ENCODE measurements at places on chromosomes 5 and 9. TPM values are rescaled to one million over a fixed set of nuclear protein-coding genes. Genes with fewer than 3 reads are reported as not detected.

DNA sequence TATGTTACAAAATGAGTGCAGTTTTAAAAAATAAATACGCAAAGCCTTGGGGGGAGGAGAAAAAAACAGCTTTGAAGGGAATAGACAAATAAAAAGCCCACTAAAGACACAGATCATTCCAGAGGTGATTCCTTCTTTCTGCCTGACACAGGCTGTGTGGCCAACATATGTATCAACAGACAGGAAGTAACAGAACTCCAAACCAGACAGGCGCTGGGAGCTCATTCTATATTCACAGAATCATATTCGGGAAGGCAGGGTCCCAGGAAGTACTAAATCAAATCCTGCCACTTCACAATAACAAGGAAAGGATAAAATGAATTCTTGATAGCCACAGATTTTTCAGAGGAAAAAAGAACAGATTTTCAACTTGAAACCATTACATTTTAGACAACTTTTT, 62.1 kb downstream of the SEMA5A start:
- no peaks in the 10 kb centered on the region for H3K36me3 ChIP-seq
- H3K4me3 ChIP-seq, result no peak overlapping the region
- H3K27ac ChIP-seq, result no peak overlapping the region
- no peak for DNase-seq

- H3K4me3 ChIP-seq, result no peak overlapping the region
- no peaks in the 10 kb centered on the region for H3K36me3 ChIP-seq
- no peak overlapping the region for H3K27ac ChIP-seq
- no peaks in the 10 kb centered on the region for H3K27me3 ChIP-seq
- no peaks in the 10 kb centered on the region for H3K4me1 ChIP-seq
Measured at GRCh38 chr9:69013382-69013727, 558 bp downstream of the PRKACG start.

DNA sequence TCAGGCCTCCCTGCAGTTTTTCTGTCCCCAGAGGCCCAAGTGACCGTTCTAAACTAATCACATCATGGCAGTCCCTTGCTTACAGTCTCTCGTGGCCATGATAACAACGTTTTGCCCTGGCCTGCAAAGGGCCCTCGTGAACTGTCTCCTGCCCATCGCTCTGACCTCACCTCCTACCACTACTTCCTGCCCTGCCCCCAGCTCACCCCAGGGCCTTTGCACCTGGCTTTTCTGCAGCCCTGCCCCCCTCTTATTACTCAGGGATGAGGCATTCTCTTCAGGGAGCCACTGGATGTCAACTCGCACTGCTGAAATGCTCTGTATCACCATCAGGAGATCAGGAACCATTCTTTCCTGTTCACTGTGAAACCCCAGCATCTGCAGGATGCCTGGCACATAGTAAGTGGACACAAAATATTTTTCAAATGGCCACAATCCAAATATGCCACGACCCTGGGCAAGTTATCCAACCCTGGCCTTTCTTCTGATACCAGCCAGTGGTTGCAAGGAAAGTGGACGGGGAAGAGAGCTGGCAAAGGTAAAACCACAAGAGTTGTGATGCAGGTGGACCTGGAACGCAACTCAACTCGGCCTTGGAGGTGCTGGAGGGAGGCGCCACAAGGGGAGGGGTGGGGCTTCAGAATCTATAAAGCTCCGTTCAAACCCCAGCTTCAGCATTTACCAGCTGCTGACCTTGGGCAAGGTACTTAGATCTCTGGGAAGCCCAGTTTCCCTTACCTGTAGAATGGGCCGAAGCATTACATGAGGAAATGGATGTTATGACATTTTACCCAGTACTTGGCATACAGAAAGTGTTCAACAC, 1.7 kb downstream of the SNCB start:
- H3K4me1 ChIP-seq, result no peaks in the 10 kb centered on the region
- H3K36me3 ChIP-seq, result no peaks in the 10 kb centered on the region
- H3K27me3 ChIP-seq, result peaks cover 31% of the 10 kb centered on the region
- no peak overlapping the region for H3K27ac ChIP-seq
- peak; percentile 46 for DNase-seq
- no peak overlapping the region for H3K4me3 ChIP-seq

DNA sequence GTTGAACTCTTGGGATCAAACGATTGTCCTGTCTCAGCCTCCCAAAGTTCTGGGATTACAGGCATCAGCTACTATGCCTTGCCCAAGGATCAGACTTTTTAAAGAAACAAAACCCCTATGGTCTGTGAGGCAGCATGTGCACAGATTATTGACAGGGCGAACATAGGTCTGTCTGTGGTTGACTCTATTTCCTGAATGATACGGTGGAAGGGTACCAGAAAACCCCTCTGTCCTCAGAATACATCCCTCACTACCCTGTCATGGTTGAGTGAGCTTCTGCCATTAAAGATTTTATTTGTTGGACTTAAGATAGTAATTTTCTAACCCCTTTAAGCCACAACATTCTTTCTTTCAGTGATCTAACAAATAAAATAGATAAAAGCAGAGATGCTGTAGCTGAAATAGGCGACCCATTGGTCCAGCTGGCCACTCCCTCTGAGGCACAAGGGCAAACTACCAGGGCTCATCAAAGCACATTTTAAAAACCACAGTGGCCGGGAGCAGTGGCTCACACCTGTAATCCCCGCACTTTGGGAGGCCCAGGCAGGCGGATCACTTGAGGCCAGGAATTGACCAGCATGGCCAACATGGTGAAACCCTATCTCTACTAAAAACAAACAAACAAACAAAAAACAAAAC, 84.9 kb upstream of the ANKRD55 start:
- no peak for DNase-seq
- H3K4me1 ChIP-seq, result peaks cover 3% of the 10 kb centered on the region
- H3K36me3 ChIP-seq, result no peaks in the 10 kb centered on the region
- H3K4me3 ChIP-seq, result no peak overlapping the region
- H3K27me3 ChIP-seq, result no peaks in the 10 kb centered on the region

GRCh38 chr5:132444061-132444460, 46.5 kb downstream of the IRF1 start:
- H3K4me3 ChIP-seq, result no peak overlapping the region
- peaks cover 18% of the 10 kb centered on the region for H3K4me1 ChIP-seq
- DNase-seq, result no peak
- no peak overlapping the region for H3K27ac ChIP-seq

DNA sequence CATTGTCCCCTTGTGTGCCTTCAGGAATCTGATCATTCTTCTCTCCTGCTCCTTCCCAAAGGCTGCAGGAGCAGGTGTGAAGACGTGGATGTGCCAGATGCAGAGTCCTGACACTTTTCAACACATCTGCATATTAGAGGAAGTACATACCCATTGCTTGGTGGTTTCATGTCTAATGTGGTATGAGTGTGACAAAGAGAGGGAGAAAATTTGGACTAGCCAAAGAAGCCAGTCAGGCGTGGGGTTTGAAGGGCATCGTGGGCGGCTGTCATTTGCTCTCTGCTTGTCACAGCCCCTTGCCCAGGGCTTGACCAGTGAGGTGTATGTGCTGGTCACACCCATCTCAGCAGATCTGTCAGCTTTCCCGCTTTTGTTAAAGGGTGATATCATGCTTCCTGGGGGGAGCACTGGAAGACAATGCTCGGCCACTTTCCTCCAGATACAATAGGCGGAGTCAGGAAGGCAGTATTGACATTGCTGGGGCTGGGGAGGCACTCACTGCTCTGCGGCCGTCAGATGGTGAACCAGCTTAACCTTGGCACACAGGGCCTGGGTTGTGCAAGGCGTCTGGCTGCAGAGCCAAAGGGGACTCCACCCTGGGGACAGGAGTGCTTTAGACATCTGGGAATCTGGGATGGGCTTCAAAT, 8.6 kb downstream of the TEK start:
- no peaks in the 10 kb centered on the region for H3K27me3 ChIP-seq
- H3K27ac ChIP-seq, result peak overlapping the region; percentile 37
- H3K36me3 ChIP-seq, result no peaks in the 10 kb centered on the region
- DNase-seq, result no peak

- H3K36me3 ChIP-seq, result no peaks in the 10 kb centered on the region
- H3K27me3 ChIP-seq, result no peaks in the 10 kb centered on the region
- H3K27ac ChIP-seq, result no peak overlapping the region
- DNase-seq, result no peak
Measured at GRCh38 chr5:102811972-102812371, 56.9 kb downstream of the PAM start.

GRCh38 chr9:31847963-31848362, 536.5 kb upstream of the ACO1 start:
- no peak overlapping the region for H3K4me3 ChIP-seq
- DNase-seq, result no peak

- H3K4me1 ChIP-seq, result peaks cover 4% of the 10 kb centered on the region
- no peak overlapping the region for H3K27ac ChIP-seq
- DNase-seq, result no peak
Measured at GRCh38 chr5:170186856-170187255, 45.9 kb upstream of the C5orf58 start.

- no peaks in the 10 kb centered on the region for H3K27me3 ChIP-seq
- DNase-seq, result no peak
- no peak overlapping the region for H3K27ac ChIP-seq
- H3K4me1 ChIP-seq, result no peaks in the 10 kb centered on the region
Measured at GRCh38 chr5:133667217-133667616, 54.9 kb upstream of the FSTL4 start.

DNA sequence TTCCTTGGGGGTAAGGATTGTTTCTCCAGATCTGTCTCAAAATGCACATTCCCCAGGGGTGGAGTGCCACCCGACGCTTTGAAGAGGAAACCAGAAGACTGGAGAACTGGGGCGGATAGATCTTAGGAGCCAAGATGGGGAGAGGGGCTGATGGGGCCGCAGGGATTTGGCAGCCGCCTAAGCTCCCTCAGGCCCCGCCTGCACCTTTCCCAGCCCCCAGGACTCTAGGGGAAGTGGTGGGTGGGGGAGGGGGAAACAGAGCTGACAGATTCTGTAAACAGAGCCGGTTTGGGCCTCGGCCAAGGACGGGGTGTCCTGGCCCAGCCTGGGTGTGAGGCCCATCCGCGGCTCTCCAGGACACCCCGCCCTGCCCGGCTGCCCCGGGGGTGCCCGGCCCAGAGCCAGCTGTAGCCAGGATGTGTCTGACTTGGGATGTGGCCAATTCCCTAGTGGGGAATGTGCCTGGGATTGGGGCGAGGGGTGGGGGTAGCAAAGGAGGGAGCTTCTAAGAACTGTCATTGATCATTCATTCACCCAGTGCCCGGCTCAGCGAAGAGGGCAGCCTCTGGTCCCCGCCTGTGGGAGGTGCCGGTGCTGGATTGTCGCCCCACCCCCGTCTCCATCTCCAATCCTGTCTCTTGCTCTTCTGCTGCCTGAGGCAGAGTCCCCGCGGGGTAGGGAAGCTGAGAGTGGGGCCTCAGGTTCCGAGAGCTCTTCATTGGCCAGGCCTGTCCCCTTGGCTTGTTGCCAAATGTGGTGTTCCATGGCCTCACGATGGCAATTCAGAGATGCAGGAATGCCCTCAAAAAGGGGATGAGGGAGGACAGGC, 54.8 kb upstream of the CDKN2AIPNL start:
- no peaks in the 10 kb centered on the region for H3K27me3 ChIP-seq
- DNase-seq, result peak; percentile 49
- peaks cover 17% of the 10 kb centered on the region for H3K4me1 ChIP-seq
- peak overlapping the region; percentile 46 for H3K4me3 ChIP-seq

- no peak overlapping the region for H3K27ac ChIP-seq
- DNase-seq, result no peak
- no peaks in the 10 kb centered on the region for H3K36me3 ChIP-seq
- H3K4me1 ChIP-seq, result no peaks in the 10 kb centered on the region
Measured at GRCh38 chr5:112283943-112284929, 134.8 kb downstream of the EPB41L4A start.

DNA sequence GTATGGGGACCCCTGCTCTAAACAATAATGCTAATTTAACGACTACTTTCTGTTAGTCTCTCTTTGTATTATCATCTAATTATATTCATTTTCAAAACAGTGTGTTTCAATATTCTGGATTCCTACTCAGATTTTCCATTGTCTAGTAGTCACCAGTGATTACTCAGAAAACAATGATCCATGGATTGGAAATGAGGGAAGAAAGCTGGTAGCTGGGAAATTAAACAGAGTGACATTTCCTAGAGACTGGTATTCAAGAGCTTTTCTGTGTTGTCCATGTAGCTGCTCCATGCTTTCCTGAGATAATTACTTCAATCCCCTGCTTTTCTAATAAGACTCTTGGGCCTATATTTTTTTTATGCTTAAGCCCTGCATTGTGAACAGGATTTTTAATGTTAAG, 1862.1 kb upstream of the C9orf72 start:
- H3K27ac ChIP-seq, result no peak overlapping the region
- no peak for DNase-seq
- no peak overlapping the region for H3K4me3 ChIP-seq
- no peaks in the 10 kb centered on the region for H3K27me3 ChIP-seq

DNA sequence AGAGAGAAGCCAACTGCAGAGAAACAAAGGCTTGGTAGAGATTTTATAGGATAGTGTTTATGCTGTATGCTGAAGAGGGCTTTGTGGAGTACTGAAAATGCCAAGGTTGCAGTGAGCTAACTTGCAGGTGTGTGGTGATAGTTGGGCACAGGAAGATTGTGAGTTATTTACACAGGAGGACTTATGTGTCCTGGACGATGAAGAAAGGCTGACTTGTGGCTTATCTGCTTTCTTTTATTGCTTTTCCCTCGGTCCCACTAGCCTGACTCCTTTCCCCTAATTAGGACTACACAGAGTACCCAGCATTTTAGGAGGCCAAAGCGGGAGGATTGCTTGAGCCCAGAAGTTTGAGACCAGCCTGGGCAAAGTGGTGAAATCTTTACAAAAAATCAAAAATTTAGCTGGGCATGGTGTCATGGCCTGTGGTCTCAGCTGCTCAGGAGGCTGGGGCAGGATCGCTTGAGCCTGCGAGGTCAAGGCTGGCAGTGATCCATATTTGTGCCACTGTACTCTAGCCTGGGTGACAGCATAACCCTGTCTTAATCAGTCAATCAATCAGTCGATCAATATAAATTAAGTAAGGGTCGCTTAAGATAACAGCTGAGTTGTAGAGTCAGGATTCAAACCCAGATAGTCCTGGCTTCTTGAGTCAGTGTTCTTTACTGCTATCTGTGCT, 61.9 kb downstream of the UBE2R2 start:
- no peaks in the 10 kb centered on the region for H3K27me3 ChIP-seq
- no peak for DNase-seq
- no peak overlapping the region for H3K4me3 ChIP-seq
- no peaks in the 10 kb centered on the region for H3K36me3 ChIP-seq

DNA sequence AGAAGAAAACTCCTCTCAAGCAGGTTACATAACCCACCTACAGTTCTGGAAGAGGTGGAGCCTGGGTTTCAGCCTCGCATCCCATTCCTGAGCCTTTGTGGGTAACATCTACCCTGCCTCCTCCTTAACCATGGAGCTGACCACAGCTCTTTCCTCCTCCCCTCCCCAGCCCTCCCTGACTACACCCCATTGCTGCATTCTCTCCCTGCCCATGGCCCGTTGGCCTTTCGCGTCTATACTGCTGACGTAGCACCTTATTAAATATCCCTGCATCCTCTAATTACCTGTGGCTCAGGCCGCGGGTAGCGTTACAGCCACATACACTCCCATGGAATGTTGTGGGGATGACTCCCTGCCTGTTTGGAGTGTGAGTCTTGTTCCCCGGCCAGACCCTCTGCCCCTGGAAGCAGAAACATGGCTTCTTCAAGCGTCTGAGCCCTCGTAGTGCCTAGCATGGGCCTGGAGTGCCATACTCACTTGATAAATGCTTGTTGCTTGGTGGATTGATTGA, 72.8 kb downstream of the WWC1 start:
- DNase-seq, result no peak
- no peak overlapping the region for H3K4me3 ChIP-seq
- H3K27me3 ChIP-seq, result no peaks in the 10 kb centered on the region
- peaks cover 40% of the 10 kb centered on the region for H3K4me1 ChIP-seq
- H3K36me3 ChIP-seq, result no peaks in the 10 kb centered on the region

Gene LRRTM2
- total RNA-seq, result 0.03 TPM

Gene GHR
- total RNA-seq, result 3.7 TPM

Gene ADAMTS13
- total RNA-seq, result 3.1 TPM

Gene LCP2
- 48.8 TPM for total RNA-seq

Gene IRX1
- 62.0 TPM for total RNA-seq

Gene INSL4
- not detected for total RNA-seq

Gene WNK2
- total RNA-seq, result 4.8 TPM

Gene RIGI
- 13.1 TPM for total RNA-seq
